Stimulated activated CD4-positive, alpha-beta T cell treated with anti-CD3 and anti-CD28 coated beads, TNF-alpha, amount 100 ng/mL, for 48 hours (primary cell): ENCODE measurements at places on chromosomes 13 and 19.

DNA sequence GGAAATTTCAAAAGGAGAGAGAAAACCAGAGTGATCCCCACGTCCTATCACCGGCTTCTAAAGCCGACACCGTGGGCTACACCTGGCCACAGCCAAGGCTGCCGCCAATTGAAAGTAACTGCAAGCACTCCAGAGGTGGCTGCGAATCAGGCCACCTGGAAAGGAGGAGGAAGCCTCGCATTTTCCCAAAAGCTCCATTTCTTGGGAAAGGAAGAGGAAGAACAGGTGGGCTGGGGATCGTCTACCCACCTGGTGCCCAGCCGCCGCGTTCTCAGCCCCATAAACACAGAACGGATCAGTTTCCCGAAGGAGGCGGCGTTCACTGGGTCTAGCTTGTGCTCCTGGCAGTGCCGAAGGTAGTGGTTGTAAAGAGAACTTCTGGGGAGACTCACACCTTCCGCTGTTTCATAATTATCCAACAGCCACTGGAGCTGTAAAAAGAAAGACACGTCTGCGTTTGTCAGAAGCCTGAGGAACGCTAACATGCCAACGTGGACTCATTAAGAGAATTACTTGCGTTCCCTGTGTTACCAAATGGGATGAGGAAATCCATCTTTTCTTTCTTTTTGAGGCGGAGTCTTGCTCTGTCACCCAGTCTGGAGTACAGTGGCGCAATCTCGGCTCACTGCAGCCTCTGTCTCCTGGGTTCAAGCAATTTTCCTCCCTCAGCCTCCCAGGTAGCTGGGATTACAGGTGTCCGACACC is 38.1 kb upstream of the RANBP3 start:
- DNase-seq = no peak

DNA sequence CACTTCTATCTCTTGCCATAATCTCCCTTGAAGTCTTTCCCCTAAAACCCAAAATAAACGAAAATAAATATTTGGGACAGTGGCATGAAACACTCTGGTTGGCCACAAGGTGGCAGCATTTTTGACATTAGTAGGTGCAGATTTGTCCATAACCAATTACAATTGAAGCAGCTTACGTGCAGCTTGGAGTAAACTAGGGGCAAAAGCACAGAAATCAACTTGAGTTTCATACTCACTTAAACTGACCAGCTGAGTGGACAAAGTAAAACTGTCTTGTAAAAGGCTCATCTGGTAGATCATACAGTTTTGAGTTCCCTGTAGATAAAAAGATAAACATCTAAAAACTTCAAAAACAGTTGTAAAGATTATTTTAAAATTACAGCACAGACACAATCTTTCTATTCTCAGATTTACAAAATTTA is 18.8 kb downstream of the PDCD5 start:
- peak; percentile 30 for DNase-seq

DNA sequence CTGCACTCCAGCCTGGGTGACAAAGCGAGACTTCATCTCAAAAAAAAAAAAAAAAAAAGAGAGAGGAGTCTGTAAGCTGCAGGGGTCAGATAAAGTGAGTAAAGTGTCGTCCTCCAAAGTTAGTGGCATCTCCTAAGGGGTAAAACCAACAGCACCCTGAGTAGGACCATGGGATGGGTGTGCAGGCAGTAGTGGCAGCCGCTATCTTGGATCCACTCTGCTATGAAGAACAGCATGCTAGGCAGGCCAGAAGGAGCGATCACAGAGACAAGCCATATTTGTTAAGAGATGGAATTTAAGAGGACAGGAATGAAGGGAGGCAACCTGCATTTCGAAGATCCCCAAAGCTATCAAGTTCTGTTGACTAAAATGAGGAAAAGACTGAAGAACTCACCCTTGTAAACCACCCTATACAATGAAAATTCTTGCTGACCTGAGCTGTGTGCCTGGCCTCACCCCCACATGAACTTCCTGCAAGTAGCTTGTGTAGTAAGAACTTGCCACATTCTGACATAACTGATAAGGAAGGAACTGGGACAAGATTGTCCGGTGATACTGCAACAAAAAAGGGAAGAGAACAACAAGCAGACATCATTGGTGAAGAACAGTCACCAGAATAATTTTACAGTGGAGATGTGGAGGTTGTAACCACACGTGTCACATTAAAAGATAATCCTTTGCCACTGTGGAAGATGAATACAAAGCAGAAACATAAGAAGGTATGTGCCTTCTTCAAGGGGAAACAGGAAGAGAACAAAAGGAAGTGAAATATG is 16.2 kb downstream of the DPY19L3 start:
- DNase-seq = no peak

- no peak for DNase-seq
Observed at GRCh38 chr13:44908712-44909111, 80.6 kb downstream of the NUFIP1 start.

DNA sequence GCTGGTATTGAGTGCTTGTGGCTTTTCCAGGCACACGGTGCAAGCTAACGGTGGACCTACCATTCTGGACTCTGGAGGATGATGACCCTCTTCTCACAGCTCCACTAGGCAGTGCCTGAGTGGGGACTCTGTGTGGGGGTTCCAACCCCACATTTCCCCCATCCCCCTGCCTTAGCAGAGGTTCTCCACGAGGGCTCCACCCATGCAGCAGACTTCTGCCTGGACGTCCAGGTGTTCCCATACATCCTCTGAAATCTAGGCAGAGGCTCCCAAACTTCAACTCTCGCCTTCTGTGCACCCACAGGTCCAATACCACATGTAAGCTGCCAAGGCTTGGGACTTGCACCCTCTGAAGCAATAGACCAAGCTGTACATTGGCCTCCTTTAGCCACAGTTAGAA is 25.3 kb upstream of the ZSCAN18 start:
- no peak for DNase-seq

GRCh38 chr19:56566904-56567273 is 379 bp upstream of the ZNF470 start:
- DNase-seq = peak; percentile 36

GRCh38 chr19:2992958-2993357 is 15.6 kb downstream of the TLE6 start:
- DNase-seq = no peak

GRCh38 chr19:41638641-41639081 is 11.8 kb upstream of the CEACAM4 start:
- no peak for DNase-seq

DNA sequence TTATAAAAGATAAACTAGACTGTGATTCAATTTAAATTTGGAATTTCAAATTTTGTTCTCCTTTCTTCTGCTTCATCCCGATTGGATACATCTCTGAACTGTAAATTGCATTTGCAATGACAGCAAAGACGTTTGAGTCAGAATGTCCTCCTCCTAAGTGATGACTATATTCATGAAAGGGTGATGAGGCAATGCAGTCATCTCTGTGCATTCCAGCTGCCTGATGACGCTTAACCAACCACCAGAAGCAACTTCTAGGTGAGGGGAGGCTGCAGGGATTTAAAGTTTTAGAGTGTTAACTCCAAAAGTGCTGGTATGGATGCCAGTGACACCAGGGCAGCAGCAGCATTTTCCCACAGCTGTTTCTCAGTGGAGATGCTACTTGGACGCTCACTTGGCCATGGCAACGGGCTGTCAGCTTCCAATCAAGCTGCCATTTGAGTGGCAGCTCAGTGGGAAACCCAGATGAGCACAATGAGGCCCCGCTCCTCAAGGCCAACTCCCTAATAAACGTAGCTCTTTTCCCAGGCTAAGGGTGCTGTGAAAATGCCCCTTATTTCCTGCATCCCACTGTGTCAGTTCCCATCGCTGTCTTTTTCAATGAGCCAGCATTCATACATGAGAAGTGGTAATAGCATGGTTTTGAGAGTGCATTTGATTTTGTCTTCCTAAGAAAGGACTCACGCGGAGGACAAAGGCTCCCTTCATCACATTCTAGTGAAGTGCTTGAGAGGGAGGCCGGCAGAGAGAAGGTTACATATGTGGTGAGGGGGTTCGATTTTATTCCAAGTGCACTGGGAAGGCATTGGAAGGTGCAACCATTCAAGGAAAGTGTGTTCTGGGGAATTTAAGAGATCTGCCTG is 45.2 kb upstream of the AMER2 start:
- DNase-seq = no peak

- no peak for DNase-seq
Observed at GRCh38 chr19:54616057-54616456, 14.2 kb upstream of the LILRB1 start.

GRCh38 chr19:56261145-56261544 is 11.4 kb upstream of the EDDM13 start:
- DNase-seq = no peak

DNA sequence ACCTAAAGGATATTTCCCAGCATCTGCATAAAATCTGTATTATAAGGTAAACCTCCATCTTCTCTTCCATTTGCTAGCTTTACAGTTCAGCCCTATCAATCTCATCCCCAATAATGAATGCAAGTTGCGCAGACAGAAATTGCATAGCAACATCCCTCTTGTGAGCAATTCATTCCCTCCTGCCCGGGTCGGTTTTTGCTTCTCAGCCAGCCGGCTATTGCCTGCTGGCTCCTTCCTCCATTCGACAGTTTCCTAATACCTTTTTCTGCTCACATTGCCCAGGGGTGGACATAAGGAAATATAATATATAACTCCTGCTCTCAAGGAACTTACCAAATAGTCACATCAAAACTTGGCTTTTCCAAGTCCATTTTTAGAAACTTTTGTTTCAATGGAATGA is 125.2 kb downstream of the FGF9 start:
- DNase-seq = no peak

GRCh38 chr19:15516363-15516762 is 8.0 kb downstream of the CYP4F22 start:
- no peak for DNase-seq

DNA sequence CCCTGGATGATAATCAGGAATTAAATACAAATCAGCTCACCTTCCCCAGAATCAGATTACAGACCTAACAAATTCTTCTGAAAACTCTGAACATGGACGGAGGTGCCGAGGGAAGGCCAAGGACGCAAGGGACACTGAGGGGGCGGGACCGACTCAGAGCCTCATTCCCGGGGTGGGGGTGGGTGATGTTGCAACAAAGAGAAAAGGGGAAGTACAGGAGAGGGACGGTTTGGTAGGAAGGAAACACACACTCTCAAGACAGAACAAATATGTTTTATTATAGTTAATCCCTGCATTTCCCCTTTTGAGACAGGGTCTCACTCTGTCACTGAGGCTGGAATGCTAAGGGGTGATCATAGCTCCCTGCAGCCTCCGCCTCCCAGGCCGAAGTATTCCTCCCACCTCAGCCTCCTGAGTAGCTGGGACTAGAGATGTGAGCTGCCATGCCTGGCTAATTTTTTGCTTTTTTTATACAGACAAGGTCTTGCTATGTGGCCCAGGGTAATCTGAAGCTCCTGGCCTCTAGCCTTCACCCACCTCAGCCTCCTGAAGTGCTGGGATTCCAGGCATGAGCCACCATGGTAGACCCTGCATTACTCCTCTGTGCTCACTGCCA is 786 bp upstream of the LILRA2 start:
- DNase-seq = no peak

GRCh38 chr13:21753117-21753729 is 82.3 kb downstream of the FGF9 start:
- DNase-seq = no peak

GRCh38 chr19:8884416-8884815 is 52.2 kb downstream of the MBD3L1 start:
- no peak for DNase-seq

DNA sequence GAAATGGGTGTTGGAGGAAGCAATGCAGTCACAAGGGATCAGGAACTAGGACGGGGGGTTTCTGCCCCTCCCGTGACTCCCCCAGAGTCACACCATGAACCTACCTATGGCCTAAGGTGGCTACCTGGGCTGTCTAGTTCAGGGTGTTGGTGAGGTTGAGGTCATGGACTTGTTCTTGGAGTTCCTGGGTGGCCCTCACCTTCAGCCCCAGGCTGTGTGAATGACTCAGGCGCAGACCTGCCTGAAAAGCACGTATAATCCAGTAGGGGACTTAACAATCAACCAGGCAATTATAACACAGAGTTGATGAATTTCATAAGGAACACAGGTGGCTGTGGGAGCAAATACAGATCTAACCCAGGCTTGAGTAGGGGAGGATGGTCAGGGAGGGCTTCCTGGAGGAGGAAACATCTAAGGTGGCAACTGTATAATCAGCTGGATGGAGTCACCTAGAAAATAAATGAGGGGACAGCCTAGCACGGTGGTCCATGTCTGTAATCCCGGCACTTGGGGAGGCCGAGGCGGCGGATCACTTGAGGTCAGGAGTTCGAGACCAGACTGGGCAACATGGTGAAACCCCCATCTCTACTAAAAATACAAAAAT is 25.6 kb upstream of the ADGRE1 start:
- DNase-seq = no peak

GRCh38 chr13:25468325-25469168 is 96.8 kb downstream of the ATP8A2 start:
- DNase-seq = no peak

- no peak for DNase-seq
Observed at GRCh38 chr13:38685431-38685830, 1.4 kb upstream of the FREM2 start.

DNA sequence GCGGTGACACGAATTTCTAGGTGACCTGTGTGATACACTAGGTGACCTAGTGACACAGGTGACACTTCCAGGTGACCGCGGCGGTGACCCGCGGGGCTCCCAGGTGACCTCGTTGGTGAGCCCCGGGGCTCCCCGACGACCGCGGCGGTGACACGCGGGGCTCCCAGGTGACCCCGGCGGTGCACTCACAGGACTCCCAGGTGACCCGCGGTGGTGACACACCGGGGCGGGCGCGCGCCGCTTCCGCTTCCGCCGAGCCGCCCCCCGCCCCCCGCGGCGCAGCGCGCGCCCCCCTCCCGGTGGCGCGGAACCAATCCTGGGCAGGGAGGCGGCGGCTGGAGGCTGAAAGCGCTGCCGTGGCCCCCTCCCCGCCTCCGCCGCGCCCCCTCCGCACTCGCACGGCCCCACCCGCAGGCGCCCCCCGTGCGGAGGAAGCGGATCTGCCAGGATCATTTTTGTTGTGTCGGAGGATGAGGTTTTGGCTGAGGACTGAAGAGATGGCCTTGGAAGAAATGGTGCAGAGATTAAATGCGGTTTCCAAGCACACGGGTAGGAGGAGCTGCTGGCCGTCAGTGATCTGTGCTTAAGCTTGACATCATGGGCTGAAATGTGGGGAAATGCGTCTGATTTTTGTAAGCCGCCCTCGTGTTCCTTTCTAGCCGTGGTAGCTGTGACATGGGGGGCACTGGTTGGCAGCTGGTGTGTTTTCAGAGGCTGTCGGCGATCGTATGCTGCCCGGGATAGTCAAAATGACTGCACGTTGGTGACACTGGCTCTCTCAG is at the start of gene MCF2L:
MCF2L (plus strand) TSS at position 305 of the 782 bp plus-strand sequence; CDS start at position 471, 166 bp downstream.
- DNase-seq = peak; percentile 21

GRCh38 chr19:33156334-33156733 is 24.4 kb downstream of the WDR88 start:
- DNase-seq = no peak

GRCh38 chr13:76942363-76942762 is 5.9 kb upstream of the ACOD1 start:
- DNase-seq = no peak
